Stimulated activated CD4-positive, alpha-beta T cell treated with anti-CD3 and anti-CD28 coated beads, Interleukin-2, amount 100 ng/mL, for 4 hours (primary cell): ENCODE measurements at places on chromosomes 16 and 17.

DNA sequence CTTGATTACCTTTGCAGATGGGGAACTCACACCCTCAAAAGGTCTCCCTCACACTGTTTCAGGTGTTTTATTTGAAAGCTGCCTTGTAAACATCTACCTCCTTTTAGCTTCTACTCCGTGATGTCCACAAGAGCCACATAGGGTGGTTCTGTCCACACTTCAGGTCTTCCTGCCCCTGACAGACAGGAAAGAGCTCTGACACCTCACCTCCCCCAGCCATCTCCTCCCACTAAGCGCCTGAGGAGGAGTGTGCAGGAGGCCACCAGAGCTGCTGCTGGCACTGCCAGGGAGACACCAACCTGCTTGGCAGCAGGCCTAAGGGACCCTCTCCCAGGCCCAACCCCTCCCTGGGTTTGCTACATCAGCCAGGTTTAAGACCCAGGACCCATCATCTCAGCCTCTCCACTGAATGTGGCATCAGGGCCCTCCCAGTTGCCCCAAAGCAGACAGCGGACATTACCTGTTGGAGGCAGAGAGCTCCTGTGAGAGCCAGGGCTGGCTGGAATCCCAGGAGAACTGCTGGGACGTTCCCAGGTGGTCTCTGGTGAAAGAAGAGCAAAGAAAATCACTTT lies 76.4 kb upstream of the RCVRN start:
- DNase-seq = no peak

GRCh38 chr16:1343428-1344242 lies 8.0 kb downstream of the TSR3 start:
- no peak for DNase-seq

DNA sequence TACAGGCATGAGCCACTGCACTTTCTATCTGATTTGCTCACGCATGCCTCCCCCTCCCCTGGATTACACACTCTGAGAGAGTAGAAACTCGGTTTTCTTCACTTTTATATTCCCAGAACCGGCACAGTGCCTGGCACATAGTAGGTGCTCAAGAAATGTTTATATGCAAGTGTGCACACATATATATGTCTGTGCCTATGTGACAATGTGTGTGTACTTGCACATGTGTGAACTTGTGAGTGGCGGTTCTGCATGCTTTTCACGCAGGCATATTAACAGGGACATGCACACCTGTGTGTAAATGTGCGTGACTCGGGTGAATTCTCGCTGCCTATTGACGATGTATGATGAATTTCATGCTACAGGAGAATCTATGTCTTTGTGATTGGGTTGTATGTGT lies 22.1 kb upstream of the IL21R start:
- no peak for DNase-seq

GRCh38 chr17:74516561-74517328 lies 14.5 kb downstream of the CD300LB start:
- no peak for DNase-seq

GRCh38 chr16:230949-231348 lies 1.7 kb upstream of the LUC7L start:
- DNase-seq = no peak

GRCh38 chr16:57887711-57888110 lies 83.2 kb downstream of the CNGB1 start:
- DNase-seq = no peak

DNA sequence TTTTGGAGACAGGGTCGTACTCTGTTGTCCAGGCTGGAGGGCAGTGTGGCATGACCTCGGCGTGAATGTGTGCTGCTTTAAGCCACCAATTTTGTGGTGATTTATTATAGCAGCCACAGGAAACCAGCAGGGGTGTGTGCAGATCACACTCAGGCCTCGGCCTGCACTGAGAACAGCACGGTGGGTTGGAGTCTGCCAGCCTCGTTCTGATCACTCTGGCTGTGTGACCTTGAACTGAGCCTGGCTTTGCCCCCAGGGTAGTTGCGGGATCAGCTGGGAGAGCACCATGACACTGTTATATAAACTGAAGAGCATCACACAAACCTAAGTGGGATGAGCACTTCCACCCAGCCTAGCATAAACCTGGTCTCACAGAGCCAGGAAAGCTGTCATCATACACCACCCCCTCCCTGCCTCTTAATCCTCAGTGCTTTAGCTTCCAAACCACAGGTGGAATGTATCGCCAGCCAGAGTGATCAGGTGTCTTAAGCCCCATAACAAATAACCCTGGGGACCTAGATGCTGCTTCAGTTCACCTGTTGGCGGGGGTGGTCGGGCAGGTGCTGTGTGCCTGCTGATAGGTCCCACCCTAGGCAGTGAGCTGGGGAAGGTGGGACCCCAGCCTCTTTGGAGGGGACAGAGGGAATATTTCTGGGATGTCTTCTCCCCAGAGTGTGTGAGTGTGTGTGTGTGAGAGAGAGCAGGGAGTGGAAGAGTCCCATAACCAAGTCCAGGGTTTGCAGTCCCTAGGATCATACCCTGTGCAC lies 28.6 kb upstream of the NDRG4 start:
- no peak for DNase-seq
